Cerebellar nuclear complex (tissue), 1 donor: ENCODE measurements at places on chromosomes 13 and 19.

GRCh38 chr19:19305696-19306095 lies 14.6 kb downstream of the SUGP1 start:
- no peak for DNase-seq

DNA sequence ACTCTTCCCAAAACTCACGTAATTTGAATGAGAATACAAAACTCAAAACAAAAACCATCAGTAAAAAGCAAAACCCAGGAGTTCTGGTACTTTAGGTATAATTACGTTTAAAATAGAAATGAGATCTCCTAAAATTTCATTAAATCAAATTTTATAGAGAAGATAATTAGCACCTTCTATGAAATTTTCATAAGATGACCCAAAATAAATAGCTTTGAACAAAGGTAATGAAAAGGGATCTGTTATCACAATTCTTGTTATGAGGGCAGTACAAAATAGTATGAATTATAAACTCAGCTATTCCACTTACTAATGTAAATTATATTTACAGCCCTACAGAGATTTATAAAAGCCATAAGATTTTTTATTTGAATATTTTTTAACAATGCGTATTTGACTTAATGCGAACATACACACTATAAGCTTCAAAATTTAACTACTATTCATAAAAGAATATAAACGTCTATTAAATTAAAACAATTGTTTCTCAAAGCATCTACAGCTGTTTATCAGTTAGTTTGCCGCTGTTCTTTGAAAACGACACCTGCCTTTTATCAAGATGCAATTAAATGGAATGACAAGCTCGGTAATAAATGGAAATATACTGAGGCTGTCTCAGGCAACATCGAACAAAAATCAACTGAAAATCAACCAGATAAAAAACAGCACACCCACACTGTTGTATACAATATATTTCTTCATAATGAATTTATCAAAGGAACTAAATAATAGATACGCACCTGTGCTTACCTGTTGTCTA lies 63.8 kb downstream of the KCNRG start:
- DNase-seq: no peak

DNA sequence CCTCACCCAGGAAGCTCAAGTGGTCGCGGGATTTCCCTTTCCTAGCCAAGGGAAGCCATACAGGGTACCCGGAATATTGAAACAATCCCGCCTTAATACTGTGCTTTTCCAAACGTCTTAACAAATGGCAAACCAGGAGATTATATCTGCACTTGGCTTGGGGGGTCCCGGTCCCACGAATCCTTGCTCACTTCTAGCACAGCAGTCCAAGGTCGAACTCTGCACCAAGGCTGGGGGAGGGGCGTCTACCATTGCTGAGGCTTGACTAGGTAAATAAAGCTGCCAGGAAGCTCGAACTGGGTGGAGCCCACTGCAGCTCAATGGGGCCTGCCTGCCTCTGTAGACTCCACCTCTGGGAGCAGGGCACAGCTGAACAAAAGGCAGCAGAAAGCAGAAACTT lies 1644.8 kb downstream of the PCDH9 start:
- no peak for DNase-seq

GRCh38 chr13:95620825-95621498 lies 23.5 kb downstream of the DZIP1 start:
- no peak for DNase-seq

DNA sequence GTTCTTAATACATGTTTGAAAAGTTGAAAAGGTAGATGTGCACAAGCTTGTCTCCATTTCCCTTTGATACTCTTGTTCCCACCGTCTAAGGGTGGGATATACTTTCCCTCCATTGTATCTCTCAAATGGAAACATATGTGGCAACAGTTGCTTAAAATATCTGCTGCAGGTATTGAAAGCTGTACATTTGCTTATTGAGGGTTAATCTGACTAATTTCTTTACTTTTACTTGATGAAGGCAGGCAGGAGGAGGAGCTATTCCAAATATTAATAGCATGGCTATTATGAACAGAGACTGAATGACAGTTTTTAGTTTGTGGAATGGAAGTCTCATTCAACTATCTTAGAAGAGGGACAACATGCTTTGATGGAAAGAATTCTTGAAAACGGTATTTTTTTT lies 103.8 kb downstream of the SLC10A2 start:
- no peak for DNase-seq

- DNase-seq: no peak
Measured at GRCh38 chr13:59392328-59392727, 771.4 kb downstream of the DIAPH3 start.

- no peak for DNase-seq
Measured at GRCh38 chr13:41548910-41549309, 91.6 kb downstream of the RGCC start.

GRCh38 chr13:35387682-35388250 lies 88.7 kb downstream of the MAB21L1 start:
- no peak for DNase-seq

DNA sequence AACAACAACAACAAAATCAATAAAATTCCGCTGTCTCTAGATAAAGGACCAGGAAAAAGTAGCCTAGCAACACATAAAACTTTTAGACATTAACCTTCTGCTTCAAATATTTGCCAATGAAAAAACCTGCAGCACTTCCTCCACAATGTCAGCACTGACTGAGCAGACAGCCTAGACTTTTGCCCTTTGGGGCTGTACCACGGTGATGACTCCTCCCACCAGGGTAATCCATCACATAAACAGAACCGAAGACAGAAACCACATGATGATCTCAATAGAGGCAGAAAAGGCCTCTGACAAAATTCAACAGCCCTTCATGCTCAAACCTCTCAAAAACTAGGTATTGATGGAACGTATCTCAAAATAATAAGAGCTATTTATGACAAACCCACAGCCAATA lies 30.2 kb upstream of the TRPC4 start:
- no peak for DNase-seq

GRCh38 chr19:3804429-3804828 lies 18.2 kb upstream of the MATK start:
- no peak for DNase-seq

- DNase-seq: no peak
Measured at GRCh38 chr19:51783372-51783771, 11.6 kb upstream of the FPR3 start.

- no peak for DNase-seq
Measured at GRCh38 chr13:106768991-106769390, 201.1 kb upstream of the ARGLU1 start.

DNA sequence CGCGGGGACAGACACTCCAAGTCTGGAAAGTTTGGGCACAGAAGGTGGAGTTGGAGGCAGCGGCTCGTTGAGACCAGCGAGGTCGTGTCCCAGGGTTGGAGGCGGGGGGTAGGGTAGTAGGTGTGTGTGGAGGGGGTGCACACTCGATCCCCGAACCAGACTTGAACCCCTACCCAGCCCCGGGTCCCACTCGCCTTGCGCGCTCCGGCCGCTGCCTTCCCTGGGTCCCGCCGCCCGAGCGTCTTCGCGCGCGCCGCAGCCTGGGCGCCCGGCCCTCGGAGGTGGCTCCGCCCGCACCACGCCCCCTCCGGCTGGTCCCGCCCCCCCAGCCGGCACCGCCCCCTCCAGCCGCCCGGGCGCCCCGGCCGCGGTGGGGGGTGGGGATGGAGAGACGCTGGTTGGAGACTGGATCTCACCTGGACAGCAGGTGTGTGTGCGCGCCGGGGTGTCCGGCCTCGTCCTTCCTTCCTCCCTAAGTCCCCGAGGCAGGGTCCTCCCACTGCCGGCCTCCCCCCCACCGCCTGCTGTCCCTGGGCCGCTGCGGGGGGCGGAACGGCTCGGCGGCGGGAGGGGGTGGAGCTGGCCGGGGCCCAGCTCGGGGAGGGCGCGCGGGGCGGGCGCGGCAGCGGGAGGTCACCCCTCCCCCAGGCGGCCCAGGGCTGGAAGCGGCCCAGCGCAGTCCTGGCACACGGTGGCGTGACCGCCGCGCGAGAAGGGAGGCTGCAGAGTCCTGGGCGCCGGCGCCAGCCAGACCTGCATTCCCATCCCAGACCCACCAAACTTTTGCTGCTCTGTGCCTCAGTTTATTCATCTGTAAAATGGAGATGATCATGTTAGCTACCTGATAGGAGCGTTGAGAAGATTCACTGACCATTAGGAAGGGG lies at the start of gene KANK2:
Gene KANK2, minus strand, starts transcription at position 255 of the 884 bp plus-strand sequence. CDS start 3,034 bp downstream, outside the sequence.
- no peak for DNase-seq

GRCh38 chr13:43611281-43612273 lies 175.2 kb downstream of the ENOX1 start:
- DNase-seq: no peak

- no peak for DNase-seq
Measured at GRCh38 chr13:62250501-62251201, 835.0 kb upstream of the PCDH20 start.

DNA sequence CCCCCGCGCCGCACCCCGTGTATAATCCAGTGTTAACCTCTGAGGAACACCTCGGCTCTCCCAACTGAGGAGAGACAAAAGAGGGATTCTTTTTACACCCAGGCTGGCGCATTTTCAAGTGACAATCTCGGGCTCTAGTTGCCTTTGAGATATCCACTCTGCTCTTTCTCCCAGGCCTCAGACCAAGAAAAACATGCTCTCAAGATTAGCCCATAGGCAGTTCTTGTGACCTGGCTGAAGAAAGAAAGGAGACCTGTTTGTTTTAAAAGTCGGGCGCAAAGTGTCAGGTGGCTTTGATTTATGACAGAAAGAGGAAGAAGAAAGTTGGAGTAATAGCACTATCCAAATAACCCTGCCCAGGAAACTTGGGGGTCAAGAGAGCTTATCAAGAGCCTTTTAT lies 27.3 kb downstream of the SHISA2 start:
- DNase-seq: no peak

GRCh38 chr19:1103132-1103707 lies 574 bp upstream of the GPX4 start:
- no peak for DNase-seq

DNA sequence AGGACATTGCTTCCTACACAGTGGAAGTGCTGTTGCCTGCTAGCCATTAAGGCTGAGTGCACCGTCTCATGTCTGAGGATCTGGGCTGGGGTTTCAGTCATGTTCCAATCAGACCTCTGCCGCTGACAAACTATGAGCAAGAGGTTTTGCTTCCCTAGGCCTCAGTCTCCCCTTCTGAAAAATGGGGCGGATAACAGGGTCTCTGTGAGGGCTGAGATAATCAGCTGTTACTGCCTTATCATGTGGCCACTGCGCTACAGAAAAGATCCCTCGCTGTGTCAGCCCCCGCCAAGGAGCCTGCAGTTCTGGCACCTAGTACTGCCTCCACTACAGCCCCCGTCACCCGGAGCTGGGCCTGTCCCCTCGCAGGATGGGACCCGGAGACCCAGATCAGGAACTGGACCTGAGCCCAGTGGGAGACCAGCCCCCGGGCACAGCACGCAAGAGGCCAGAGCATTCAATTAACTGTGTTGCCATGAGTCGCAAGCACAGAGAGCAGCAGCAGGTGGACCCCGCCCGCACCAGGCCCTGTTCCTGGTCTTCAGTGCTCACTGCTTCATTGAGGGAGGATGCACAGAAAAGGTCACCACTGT lies 3.0 kb upstream of the PNKP start:
- DNase-seq: no peak

DNA sequence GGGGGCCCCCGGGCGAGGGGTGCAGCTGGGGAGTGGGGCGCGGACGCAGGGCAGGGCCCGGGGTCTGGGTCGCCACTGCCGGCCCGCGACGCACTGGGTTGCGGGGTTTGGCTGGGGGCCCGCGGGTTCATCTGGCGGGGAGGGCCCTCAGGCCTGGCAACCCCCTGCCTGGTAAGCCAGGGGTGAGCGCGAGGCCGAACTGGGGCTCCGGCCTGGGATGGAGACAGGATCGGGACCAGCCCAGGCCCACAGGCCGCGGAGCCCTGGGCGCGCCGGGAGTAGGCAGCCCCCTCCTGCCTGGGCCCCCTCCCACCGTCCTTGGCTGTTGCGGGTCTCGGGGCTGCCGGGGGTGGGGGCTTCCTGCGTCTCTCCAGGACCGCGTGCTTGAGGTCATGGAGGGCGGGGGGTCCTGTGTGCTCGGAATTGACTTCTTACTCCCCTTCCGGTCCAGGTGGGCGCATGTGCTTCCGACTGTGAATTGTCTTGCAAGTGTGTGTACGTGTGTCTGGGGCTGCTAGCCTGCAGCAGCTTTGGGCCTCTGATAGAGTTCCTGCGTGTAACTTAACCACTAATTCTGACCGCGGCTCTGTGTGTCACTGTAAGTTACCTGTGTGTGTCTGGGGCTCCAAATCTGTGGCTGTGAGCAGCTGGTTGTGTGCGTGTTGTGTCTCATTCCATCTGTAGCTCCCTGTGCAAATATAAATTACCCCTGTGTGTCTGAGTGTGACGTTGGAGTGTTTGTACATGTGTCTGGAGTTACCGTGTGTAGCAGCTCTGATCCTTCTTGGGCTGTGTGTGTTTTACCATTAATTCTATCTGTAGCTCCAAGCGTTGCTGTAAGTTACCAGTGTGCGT lies 751 bp downstream of the GRAMD1A start:
- no peak for DNase-seq

DNA sequence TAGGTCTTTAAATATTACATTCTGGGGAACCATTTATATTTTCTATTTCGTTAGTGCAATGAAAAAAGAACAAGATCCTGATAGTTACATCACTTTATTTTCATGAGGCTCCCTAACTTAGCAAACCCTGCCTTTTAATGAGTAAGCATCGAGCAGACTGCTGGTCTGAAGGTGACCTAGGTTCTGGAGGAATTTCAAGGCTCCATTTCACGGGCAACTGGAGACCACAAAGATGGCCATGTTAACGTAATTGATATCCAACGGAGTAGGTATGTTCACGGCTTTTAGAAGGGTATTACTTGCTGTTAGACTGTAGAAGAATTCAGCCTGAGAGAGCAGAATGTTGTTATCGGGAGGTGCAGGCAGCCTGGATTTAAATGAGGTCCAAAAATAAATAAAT lies 1597.6 kb downstream of the EFNB2 start:
- DNase-seq: no peak

DNA sequence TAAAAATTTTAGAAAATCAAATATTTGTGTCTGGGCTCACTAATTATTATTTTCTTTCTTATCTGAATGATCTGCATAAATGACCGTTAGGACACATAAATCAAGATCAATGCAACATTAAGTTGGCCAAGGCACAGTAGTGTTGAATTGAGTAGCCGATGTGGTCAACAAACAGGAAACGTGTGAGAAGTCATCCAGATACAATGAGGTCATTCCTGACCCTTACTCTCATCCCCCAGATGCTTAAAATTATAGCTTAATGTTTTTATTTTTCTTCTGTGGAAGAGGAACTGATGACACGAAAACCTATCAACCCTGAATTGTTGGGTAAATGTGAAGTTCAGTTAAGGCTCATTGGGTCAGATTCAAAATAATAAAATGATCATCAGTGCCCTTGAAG lies 222.9 kb downstream of the RFC3 start:
- no peak for DNase-seq
